ENCODE measurements at places on chromosomes 13 and 19.

DNA sequence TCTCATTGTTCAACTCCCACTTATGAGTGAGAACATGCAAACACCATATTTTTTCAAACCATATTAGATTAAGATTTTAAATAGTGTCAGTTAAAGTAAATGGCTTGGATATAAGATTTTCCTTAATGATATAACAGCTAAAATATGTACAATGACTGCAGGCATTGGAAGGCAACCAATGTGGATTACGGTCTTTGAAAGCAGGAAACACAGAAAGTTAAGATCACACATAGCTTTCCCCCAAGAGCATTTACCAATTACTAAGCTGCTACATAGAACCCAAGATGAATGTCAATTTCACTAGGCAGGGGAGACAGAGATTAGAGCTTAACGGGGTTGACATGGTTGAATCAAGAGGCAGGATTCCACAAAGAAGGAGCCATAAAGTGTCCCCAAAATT lies 173.2 kb upstream of the TRPC4 start:
- DNase-seq = no peak

DNA sequence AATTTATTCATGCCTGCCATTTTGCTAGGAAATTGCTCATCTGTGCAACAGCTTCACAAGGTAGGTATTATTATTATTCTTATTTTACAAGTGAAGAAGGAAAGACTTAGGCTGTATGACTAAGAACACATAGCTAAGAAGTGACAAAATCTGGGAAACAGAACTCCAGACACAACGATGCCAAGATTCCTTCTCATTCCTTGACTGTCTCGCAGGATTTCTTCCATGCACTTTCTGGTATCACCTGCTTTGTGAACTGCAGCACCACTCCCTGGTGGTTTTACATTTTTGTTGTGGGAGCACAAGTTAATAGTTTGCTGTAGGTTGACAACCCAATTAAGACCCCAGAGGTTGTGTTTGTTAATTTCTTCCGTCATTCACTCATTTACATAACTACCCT lies 188.5 kb downstream of the LACC1 start:
- DNase-seq = no peak

- DNase-seq = no peak
Observed at GRCh38 chr13:43996221-43996620, 116.5 kb downstream of the LACC1 start.

GRCh38 chr19:42052241-42052863 lies 17.7 kb downstream of the GRIK5 start:
- DNase-seq = no peak

DNA sequence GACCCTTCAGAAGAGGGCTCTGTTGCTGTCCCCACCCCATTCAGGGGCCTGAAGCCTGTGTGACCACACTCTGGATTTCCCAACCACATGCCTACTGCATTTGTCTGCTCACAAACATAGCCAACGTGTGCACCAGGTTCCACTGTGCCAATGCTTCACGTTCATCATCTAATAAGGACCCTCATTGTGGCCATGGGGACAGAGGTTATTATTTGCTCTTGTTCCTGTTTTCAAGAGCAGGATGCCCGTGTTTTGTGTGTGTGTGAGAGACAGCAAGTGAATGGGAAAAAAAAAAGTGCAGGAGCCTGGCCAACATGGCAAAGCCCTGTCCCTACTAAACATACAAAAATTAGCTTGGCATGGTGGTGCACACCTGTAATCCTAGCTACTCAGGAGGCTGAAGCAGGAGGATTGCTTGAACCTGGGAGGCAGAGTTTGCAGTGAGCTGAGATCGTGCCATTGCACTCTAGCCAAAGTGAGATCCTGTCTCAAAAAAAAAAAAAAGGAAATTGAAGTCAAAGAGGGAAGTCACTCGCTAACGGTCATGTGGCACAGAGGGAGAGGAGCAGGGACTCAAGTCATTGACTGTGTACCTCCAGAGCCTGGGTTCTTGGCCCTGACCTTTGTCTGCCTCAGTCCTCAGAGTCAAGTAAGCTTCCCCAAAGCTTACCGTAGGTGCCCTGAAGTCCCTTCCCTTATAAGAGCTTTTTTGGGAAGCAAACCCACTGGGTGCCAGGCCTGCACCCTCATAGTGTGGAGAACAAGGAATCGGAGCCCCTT lies 6.9 kb downstream of the B3GNT8 start:
- no peak for DNase-seq

DNA sequence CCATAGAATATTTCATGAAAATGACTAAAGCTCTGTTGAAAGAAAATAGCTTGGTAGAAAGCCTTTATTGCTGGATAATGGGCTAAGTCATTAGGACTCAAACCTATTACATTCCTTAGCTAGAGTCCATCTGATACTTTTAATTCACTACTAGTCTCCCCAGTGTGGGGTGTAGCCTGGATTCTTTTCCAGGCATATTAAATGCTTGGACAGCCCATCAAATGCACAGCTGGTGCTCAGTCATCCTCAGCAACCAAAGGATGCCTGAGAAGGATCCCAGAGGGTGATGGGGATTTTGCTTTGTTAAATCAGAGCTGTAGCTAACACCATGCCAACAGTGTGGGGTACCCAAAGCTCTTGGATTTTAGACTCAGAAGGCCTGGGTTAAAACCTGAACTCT lies 153.5 kb downstream of the DLEU7 start:
- no peak for DNase-seq
